AG04450 (cell line): ENCODE measurements at places on chromosomes 4 and X.

GRCh38 chr4:153499005-153499404, 32.8 kb downstream of the TMEM131L start:
- no peak for DNase-seq

DNA sequence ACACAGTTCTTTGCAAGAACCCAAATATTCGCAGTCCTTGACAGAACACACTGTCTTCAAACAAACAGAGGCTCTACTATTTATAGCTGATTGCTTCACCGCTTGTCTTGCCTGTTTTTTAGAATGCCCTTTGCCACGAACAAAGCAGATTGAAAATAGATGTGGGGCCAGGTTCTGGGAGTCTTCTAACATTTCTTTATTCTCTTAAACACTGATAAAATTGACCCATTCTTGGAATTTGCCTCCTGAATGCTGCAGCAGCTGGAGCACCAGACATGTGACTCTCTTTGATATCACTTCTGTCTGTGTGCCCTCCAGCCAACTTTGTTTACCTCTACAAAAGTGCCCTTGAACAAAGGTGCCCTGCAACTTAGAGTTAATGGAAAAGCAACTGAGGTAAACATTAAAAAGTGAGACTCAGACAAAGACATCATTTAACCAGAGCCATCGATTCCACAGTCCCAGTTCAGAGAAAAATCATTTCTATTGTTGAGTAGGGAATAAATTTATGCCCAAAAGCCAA, 64.2 kb upstream of the SPP1 start:
- no peak for DNase-seq

GRCh38 chr4:19969492-19969891, 282.2 kb upstream of the SLIT2 start:
- no peak for DNase-seq

DNA sequence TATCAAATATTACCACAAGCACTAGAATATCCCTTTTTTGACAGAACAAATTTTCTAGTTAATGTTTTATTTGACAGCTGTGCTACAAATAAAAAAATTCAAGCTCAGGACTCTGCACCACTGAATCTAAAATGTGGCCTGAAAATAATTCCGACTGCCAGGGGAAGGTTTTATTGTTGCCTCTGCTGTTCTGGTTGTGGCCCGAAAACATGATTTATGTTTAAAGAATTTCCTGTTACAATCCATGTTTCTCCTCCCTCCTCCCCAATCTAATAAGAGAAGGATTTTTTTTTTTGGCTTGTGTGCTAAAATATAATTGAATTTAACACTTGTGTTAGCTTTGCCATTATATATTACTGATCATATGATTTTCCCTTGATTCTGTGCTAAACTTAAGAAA, 227.8 kb downstream of the DCLK2 start:
- no peak for DNase-seq

- no peak for DNase-seq
These were observed 69.0 kb upstream of the PPP2R3B start for GRCh38 chrX:455673-456072.

DNA sequence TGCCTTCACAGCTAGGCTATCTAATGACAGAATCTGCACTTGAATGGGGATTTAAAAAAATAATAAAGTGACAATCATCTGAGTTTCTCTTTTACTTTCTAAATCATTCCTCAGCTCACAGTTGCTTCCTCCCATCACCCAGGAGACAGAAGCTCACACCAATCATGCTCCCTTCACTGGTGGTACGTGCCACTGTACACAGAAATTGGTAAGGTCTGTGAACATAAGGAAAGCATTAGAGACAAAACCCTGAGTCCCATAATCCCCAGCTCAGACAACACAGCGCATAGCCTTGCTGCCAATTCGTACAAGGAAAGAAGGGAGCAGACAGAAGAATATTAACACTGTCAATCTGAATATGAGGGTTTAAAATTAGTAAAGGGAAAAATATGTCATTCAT, 133.1 kb downstream of the IDS start:
- DNase-seq, result no peak

DNA sequence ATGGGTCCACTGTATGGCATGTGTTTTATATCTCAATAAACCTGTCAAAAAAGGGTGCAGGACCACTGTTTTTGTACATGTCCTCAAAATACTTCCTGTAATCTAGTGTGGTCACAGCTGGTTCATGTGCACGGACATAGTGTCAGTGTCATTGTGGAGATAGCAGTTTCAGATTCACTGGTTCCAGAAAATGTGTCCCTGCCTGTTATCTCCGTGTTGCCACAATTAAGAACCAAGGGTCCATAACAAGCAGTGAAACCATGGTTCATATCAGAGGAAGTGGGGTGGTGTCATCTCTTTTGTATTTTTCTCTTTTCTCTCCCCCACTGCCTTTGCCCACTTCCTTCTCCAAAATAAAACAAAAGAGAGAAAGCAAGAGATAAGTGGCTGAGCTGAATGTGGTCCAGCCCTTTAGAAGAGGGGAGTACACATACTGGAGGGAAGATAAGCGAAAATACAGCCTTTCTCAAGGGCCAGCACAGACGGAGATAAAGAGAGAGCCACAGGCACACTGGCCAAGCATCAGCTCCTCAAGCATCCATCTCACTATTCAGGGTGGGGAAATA, 51.2 kb downstream of the TBL1X start:
- DNase-seq, result no peak

GRCh38 chr4:11484531-11484930, 55.8 kb upstream of the HS3ST1 start:
- DNase-seq, result no peak

- no peak for DNase-seq
These were observed 70.5 kb downstream of the GRIA2 start for GRCh38 chr4:157291071-157291470.
